Hypothalamus (tissue), 51 donors: ENCODE measurements at places on chromosomes 3 and 15.

DNA sequence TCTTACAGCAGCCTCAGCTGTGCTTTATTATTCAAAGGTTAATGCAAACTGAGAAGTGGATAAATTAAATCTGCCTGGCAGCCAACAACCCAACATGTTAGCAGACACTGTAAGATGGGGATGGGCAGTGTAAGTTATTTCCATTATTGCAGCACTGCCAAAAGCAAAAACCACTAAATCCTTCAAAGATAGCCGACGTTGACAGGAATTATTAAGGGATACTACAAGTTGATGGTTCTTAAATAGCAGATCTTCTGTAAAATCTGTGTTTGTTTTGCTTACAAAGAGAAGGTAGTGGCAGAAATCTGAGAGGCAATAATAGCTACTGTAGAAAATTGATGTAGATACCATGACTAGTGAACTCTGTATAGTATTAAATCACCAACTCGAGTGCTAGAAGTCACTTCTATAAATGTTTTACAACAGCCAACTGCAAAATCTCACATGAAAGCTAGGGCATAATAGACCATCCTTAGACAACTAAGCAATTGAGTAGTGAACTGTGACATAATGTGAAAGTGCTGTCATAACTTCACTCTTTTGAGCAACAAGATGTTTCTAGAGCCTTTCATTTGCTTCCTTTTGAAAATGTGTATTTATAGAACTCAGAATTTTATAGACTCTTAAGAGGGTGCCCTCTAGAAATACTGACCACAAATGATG lies 278.6 kb downstream of the UBE2E2 start:
- DNase-seq: no peak

DNA sequence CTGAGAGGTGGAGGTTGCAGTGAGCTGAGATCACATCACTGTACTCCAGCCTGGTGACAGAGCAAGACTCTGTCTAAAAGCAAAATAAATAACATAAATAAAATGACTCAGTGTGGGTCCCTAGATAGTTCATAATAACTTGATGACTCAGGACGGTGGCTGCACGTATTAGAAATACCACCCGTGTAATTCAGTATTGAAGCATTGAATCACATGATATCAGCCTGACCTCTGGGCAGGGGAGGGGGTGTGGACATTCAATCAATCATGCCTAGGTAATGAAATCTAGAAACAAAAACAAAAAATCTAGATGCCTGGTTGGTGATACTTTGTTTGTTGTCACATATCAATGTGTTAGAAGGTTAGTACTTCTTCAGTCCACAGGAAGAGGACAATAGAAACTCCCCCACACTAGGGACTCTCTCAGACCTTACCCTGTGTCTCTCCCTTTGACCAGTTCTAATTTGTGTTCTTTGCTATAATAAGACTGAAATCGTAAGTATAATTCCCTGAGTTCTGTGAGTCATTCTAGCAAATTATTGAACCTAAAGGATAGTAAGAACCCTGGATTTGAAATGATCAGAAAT lies 177.3 kb downstream of the GAP43 start:
- no peak for DNase-seq

GRCh38 chr15:95284933-95285421 lies 1045.5 kb upstream of the NR2F2 start:
- DNase-seq: no peak

- DNase-seq: no peak
Measured at GRCh38 chr3:58346368-58346767, 13.7 kb downstream of the PXK start.

GRCh38 chr3:99846477-99847160 lies 29.0 kb downstream of the CMSS1 start:
- DNase-seq: no peak

DNA sequence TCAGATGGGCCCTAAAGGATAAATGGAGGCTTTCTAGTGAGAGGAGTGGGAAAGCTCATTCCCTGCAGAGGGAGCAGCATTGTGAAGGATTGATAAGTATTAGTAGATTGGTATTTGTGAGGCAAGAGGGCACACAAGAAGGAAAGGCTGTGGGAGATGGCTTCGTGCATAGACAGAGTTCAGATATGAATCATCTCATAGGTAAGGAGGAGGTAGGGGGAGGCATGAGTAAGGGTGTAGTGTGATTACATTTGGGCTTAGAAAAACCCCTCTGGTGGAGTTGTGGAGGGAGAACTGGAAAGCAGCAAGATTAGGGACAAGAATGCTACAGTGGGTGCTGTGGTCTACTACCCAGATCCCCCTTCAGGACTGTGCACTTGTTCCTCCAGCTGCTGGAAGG lies 29.6 kb downstream of the ONECUT1 start:
- DNase-seq: no peak

- DNase-seq: no peak
Measured at GRCh38 chr3:170961616-170962400, 53.4 kb upstream of the EIF5A2 start.

DNA sequence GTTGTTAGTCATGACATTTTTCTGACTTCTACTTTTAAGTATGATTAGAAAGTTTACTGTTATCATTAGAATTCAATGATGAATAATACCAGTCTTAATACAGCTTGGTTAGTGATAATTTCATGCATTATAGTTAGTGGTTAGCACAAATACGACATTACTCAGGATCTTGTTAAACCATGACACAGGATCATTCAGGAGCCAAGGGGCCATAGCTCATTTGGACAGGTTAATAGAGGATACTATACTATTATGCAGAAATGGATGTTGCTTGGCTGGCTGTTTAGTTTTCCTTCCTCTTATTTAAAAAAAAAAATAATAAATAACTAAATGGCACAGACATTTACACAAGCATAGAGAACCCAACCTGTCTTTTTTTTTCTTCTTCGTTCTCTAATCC lies 55.5 kb downstream of the NSUN3 start:
- DNase-seq: no peak

DNA sequence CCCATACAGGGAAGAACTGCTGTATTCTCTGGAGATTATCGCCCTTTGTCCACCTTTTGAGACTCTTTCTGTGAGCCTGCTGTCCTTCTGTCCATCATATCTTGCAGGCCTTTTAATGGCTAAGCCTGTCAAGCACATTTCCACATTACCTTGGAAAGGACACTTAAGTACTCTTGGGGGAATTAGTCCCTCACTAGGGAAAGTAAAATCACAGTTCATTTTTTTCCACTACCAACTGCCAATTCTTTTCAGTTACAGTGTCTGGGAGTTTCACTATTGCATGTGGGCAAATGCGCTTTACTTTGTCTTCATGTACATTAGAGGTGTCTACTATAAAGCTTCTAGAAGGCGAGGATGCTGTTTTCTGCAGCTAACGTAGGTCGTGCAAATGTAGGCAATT lies 242.1 kb downstream of the NSUN3 start:
- no peak for DNase-seq

DNA sequence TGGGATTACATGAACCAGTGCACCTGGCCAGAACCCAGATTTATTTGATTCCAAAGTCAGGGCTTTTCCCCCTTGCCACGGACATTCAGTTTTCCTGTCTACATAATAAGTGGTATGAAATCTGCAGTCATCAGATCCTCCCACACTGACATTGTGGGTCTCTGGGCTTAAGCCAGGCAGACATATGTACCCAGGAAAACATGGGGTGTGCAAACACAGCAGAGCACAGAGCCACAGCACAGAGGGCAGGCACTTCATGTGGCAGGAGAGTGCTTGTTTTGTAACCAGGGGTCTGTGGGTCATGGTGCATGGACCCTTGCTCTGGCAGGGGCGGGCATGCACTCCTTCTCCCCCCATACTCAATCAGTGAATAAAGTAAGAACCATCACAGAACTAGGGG lies 6.1 kb upstream of the ABTB1 start:
- no peak for DNase-seq

DNA sequence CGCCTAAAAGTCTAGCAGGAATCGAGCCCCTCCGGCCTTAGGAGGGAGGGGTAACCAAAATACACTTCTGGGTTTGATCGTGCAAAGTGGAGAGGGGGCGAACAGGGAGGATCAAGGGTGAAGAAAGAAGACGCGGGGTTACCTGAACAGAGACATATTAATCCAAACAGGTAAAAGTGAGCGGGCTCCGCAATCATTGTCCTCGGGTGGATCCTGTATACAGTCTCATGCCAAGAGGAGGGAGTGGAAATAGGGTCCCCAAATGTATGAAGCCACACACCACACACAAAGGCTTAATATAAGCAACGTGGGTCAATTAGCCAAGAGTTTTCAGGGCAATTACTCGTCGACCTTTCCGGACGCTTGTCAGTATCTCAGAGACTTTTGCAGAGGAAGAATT lies 749.5 kb downstream of the ROBO1 start:
- DNase-seq: no peak

DNA sequence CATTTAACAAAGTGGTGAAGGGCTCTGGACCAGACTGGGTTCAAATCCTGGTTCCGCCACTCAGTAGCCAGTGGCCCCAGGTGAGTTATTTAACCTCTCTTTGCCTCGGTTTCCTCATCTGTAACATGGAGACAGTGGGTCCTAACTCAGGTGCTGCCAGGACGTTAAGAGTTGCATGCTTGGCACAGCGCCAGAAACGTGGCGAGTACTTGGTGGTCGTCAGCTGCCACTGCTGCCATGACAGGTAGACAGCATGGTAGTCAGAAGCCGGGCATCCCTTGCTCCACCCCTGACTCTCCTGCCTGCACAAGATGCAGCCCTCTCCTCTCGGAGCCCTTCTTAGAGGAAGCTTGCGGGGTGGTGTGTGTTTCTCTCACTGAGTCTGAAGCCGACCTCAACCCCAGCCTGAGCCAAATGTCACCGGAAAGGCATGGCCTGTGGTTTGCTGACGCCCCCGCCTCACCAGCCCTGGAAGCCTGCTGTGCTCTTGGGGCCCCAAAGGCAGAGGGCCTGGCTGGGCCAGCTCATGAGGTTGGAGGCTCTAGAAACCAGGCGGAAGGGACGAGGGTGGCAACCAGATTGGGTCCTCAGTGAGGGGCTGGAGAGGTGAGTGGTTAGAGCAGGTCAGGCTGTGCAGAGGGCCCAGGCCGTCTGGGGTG lies 160.8 kb upstream of the TLE3 start:
- no peak for DNase-seq
